Hematopoietic multipotent progenitor cell treated with erythropoietin and hydrocortisone succinate and interleukin-3 and kit ligand, for 8 days (in vitro differentiated cells): ENCODE measurements at places on chromosomes 5 and 9.

- DNase-seq: no peak
Measured at GRCh38 chr5:129739773-129740172, 8.1 kb upstream of the MINAR2 start.

GRCh38 chr9:114387680-114388356 is at the start of gene AKNA:
AKNA (minus strand) TSS chr9:114387982; CDS start chr9:114381333, 6,649 bp downstream.
- no peak for DNase-seq

DNA sequence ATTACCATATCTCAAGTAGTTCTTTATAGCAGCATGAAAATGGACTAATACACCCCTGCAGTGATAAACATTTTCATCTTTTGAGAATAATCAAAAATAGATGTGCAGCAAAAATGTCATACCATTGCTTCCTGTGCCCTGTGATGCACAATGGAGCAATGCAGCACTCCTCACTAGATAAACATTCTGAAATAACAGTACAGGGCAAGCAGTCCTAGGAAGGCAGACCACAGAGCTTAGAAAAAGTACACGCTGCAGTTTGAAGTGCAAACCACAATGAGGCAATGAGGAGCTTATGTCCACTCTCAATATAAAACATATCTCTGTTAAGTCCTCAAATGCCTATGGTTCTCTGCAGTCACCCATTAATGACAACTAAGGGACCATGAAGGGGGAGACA is 367.6 kb downstream of the PDE4D start:
- no peak for DNase-seq

DNA sequence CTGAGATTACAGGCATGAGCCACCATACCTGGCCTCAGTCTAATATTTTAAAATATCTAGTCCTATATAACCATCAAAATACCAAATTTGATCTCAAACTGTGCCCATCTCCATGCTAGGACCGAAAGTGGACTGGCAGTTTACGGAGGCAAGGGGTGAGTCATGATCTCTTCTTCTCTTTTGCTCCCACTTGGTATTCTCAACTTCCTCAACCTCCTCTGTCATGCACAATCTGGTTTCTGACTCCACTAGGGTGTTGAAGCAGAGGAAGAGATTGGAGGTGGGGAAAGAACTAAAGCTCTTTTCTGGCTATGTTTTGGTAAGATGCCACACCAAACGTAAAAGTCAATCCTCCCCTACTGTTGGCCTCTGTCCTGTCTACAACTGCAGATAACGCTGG is 55.9 kb upstream of the CEMIP2 start:
- no peak for DNase-seq

GRCh38 chr5:178108966-178109365 is 4.4 kb upstream of the N4BP3 start:
- no peak for DNase-seq

GRCh38 chr9:128159522-128159783 is 612 bp upstream of the BBLN start:
- DNase-seq: peak; percentile 56

DNA sequence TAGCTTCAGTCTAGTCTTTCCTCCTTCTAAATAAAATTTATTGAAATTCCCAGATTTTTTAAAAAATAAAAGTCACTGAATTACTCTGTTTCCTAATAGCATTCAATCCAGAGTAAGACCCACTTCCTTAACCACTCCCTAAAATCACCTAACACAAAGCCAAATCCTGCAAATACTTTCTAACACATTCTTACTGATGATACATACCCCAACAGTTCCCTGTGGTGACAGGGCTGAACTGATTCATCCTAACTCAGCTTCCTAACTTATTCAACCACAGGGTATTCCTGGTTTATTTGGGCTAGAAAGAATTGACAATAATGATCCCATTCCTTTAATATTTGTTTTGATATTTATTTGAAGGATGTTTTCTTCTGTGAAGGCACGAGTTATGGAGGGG is 40.7 kb upstream of the ZNF300 start:
- no peak for DNase-seq

DNA sequence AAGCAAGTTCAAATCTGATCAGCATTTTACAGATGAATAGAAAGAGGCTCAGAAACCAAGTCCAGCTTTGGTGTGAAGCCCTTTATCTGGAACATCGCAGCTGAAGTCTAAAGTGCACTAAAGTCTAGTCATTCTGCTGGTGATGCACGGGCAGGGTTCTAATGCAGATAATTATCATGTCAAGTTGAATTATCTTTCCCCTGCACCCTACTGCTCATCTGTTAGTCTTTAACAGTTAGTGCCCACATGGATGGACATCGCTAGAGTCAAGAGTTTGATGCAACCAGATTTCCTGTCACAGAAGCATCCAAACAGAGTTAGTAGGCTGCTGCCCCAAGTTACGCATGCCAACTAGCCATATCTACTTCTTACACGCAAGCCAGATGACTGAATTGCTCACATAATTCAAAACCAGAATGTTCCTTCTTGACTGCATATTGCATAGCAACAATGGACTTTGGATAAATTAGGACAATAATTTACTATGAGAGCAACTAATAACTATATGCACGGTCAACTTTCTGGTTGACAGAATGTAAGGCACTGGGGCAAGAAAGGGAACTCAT is 1.6 kb upstream of the TOMM5 start:
- DNase-seq: peak; percentile 70

- DNase-seq: no peak
Measured at GRCh38 chr5:113293975-113294310, 140.8 kb downstream of the TSSK1B start.

GRCh38 chr5:160158087-160158486 is 38.8 kb upstream of the PWWP2A start:
- DNase-seq: no peak

DNA sequence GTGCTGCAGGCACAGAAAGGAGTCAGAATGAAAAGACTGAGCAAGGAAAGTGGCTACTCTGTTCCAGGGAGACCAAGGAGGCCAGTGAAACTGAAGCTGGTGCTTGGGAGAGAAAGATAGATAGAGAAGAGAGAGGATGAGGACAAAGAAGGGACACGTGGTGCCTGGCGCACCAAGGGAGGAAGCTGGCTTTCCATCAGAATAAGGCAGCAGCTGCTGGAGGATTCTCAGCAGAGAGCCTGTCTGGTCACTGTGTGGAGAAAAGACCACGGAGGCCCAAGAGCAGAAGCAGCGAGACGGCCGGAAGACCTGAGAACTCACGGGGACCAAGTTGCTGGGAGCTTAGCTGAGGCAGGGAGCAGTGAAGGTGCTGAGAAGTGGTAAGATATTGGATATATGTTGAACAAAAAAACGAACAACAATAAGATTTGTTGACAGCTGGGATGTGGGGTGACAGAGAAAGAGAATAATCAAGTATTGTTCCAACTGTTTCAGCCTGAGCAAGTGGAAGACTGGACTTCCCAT is 116.1 kb downstream of the SEMA5A start:
- no peak for DNase-seq

- DNase-seq: no peak
Measured at GRCh38 chr5:102277144-102277543, 18.9 kb downstream of the SLCO4C1 start.

GRCh38 chr5:139065306-139065705 is 132.9 kb downstream of the SIL1 start:
- no peak for DNase-seq

DNA sequence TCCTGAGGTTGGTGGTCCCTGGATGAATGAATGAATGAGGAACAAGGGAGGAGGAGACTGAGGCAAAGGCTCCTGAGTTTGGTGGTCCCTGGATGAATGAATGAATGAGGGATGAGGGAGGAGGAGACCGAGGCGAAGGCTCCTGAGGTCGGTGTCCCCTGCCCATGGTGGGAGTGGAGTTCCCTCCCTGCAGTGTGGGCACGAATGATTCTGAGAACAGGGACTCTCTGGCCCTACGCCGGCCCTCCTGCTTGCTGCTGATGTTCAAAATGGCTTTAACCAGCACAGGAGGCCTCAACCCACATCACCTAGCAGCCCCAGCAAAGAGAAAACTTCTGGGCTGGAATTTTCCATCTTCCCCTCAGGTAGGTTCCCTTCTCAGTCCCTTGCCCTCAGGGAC is 377.8 kb downstream of the IRX2 start:
- DNase-seq: no peak

- no peak for DNase-seq
Measured at GRCh38 chr9:6133346-6134063, 82.1 kb upstream of the IL33 start.

- no peak for DNase-seq
Measured at GRCh38 chr9:91341258-91341746, 20.4 kb downstream of the AUH start.
